ENCODE measurements at places on chromosomes 1 and 21. TPM values are rescaled to one million over a fixed set of nuclear protein-coding genes. Genes with fewer than 3 reads are reported as not detected.

- DNase-seq: no peak
These were observed 99.7 kb downstream of the GLIS1 start for GRCh38 chr1:53639251-53639763.

DNA sequence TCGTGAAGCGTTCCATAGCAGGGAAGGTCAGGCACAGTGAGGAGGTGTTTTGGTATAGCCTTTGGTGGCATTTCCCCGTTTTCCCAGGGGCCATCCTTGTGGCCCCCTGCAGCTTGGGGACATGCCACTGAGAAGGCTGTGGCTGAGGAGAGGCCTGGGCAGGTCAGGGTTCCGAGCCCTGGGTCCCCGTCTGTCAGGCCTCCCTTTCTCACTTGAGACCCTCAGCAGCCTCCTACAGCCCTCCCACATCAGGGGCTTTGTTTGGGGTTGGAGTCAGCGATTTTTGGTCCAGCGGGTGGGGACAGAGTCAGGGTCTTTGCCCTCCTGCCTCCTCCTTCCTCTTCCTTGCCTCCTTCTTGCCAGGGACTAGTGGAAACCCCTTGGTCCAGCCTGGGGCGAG, 22.2 kb downstream of the LDLRAP1 start:
- no peak for DNase-seq

DNA sequence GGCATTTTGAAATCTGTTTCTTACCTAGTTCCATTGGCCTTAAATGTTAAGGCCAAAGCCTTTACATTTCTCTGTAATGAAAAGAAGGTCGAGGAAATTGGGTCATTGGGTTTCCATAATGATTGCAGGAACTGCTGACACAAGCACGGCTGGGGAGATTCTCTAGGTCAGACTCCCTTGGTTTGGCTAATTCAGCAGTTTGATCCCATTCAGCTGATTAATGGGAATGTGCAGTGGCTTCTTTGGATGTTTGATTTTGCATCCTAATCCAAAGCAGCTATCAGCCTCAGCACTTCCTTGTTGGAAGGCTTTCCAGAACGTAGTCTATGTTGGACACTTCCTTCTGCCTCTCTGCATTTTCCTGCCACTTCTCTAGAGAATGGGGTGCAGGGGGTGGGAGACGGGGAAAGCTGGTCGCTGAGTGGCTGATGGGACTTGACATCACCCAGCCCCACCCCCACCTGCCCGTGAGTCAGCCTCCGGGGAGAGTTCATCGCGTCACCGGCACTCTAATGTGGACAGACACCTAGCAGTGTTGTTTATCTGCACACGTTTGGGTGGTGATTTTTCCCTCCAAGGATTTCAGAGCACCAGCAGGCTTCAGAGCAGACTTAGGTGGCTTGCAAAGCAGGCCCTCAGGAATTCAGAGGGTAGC, 5.4 kb downstream of the PSEN2 start:
- no peak for DNase-seq

GRCh38 chr1:111795401-111795800, 39.7 kb downstream of the DDX20 start:
- no peak for DNase-seq

GRCh38 chr1:192789871-192790270, 19.0 kb upstream of the RGS2 start:
- no peak for DNase-seq

- no peak for DNase-seq
These were observed 6.6 kb upstream of the SIM2 start for GRCh38 chr21:36692114-36692834.

The DCST2 gene
- 0.16 TPM for total RNA-seq

Measured in Right ventricle myocardium superior (tissue), 1 donor.